HCT116 (cell line): ENCODE measurements at places on chromosomes 5 and 9. TPM values are rescaled to one million over a fixed set of nuclear protein-coding genes. Genes with fewer than 3 reads are reported as not detected.

DNAI1 gene
- total RNA-seq: 1.1 TPM

DNA sequence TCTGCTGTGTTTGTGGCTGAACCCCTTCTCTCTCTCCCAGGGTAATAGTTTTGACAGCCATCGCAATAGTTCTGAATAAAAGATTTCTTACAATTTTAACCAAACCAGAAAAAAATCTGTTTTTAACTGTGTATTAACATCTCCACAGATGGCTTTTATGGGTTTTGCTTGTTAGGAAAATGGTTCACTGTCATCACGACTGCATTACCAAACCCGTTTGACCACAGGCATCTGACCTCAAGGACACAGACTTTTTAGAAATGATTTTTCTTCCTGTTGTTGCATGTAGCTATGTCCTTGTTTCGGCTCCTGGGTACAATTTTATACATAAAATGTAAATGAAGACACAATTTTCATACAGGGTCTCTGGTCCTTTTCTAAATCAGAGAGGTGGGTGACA lies 316.1 kb downstream of the IRX1 start:
- DNase-seq: no peak
- H3K27ac ChIP-seq: no peak overlapping the region
- no peaks in the 10 kb centered on the region for H3K36me3 ChIP-seq
- no peaks in the 10 kb centered on the region for H3K4me1 ChIP-seq

DNA sequence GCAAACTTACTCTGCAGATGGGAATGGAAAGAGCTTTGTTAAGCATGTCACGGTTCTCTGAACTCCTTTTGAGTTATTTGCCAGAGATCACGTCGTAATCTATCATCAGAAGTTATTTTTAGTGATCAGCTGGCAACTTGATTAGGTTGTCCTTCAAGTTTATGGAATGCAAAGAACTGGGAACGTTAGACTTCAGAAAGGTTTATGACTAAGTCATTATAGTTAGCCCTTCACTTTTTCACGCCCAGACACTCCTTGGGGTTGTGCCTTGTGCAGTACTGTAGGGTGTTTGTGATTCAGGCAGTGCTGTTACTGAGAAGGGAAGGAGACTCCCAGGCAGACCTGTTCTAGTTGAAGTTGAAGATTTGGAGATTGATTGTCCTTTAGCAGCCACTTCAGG lies 26.8 kb upstream of the PHF2 start:
- H3K27me3 ChIP-seq: no peaks in the 10 kb centered on the region
- H3K36me3 ChIP-seq: peaks cover 14% of the 10 kb centered on the region
- DNase-seq: no peak
- no peak overlapping the region for H3K27ac ChIP-seq
- no peak overlapping the region for H3K4me3 ChIP-seq
- no peaks in the 10 kb centered on the region for H3K4me1 ChIP-seq

DNA sequence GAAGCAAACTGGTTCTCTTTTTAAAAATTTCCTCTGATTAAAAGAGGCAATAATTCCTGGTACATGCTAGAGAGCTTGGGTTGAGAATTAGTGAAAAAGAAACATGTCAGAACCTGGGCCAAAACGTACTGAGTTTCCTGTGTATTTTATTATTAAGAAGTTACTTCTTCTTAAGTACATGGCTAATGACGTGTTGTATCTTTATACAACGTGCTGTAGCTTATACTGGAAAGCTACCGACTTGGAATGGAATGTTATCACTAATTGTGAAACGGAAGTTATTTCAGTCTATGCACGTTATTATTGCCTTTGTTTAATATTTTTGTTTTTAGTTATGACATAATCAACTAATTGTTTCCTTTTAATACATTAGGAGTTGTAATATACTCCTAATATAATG lies 43.1 kb downstream of the ZNF366 start:
- H3K4me1 ChIP-seq: no peaks in the 10 kb centered on the region
- H3K36me3 ChIP-seq: no peaks in the 10 kb centered on the region

DNA sequence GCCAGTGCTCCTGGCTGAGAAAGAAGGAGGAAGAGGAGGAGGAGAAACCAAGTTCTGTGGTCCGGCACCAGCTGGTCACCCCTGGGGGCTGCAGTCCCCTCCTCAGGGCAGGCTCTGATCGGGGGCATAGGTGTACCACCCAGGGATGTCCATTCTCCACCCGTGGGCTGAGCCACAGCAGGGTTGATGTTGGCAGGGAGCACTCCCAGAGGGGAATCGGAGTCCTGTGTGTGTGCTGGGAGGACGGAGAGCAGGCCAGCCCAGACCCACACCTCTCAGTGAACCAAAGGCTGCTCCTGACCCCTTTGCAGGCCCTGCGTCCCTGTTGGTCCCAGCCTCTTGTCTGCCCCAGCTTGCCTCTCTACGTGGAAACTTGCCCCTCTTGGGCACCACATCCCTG lies 4.6 kb upstream of the ADAMTSL2 start:
- no peak for DNase-seq
- H3K36me3 ChIP-seq: no peaks in the 10 kb centered on the region
- H3K27ac ChIP-seq: no peak overlapping the region
- H3K27me3 ChIP-seq: no peaks in the 10 kb centered on the region
- H3K4me3 ChIP-seq: no peak overlapping the region

DNA sequence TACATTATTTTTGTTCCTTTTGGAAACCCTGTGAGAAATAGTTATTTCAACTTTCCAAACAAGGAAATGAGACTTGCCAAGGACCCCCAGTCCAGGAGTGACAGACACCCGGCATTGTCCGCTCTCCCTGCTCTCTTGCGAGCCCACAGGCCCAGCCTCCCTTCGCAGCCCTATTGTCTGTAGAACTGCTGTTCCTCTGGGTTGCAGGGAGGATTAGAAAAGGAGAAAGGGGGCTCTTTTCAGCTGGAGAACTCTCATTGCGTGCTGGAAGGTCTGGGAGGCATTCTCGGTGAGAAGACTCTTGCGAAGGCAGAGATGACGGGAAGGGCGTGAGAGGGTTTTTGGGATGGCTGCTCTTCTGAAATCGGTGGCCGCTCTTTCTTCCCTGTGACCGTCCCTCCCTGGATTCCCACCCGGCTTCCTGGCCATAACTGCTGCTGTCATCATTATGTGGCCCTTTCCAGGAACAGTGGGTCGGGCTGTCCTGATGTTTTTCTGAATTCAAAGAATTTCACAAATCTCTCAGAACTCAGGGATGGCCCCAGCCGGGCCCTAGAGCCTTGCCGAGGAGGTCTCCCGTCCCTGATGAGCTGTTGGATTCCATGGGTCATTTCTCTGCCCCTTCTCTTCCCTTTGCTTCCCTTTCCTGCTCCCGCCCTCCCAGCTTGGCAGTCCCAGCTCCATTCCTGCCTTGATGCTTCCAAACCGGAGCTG lies 29.8 kb downstream of the STC2 start:
- no peaks in the 10 kb centered on the region for H3K27me3 ChIP-seq
- H3K4me3 ChIP-seq: no peak overlapping the region
- peaks cover 18% of the 10 kb centered on the region for H3K4me1 ChIP-seq
- no peak overlapping the region for H3K27ac ChIP-seq
- DNase-seq: no peak

DNA sequence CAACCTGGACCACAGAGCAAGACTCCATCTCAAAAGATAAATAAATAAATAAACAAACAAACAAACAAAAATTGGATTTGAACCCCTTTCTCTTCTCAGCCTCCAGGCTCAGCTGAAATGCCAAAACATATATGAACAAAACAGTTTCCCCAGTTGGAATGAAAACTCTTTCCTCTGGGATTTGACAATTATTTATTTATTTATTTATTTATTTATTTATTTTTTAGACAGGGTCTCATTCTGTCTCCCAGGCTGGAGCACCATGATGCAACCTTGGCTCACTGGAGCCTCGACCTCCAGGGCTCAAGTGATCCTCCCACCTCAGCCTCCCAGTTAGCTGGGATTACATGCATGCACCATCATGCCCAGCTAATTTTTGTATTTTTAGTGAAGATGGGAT lies 6.0 kb upstream of the STXBP1 start:
- no peak overlapping the region for H3K27ac ChIP-seq
- H3K27me3 ChIP-seq: no peaks in the 10 kb centered on the region
- H3K4me3 ChIP-seq: no peak overlapping the region
- H3K4me1 ChIP-seq: peaks cover 15% of the 10 kb centered on the region
- no peaks in the 10 kb centered on the region for H3K36me3 ChIP-seq
